ENCODE measurements at places on chromosomes 5 and 9.

DNA sequence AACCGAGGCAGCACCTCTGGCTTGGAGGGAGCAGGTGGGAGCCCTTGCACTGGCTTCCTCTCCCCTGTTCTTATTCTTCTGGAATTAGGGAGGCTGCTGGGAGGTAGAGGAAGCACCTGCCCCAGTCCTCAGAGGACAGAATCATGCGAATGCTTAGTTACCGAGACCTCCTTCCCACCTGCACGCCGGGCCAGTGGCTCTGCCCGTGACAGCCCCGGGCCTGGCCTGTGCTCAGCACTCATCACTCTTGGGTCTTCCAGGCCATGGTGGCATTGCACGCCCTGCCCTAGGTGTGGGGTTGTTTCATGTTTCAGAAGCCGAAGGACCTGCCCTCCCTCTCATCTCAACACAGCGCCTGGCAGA, 45.3 kb upstream of the NKD2 start:
- no peak for DNase-seq

DNA sequence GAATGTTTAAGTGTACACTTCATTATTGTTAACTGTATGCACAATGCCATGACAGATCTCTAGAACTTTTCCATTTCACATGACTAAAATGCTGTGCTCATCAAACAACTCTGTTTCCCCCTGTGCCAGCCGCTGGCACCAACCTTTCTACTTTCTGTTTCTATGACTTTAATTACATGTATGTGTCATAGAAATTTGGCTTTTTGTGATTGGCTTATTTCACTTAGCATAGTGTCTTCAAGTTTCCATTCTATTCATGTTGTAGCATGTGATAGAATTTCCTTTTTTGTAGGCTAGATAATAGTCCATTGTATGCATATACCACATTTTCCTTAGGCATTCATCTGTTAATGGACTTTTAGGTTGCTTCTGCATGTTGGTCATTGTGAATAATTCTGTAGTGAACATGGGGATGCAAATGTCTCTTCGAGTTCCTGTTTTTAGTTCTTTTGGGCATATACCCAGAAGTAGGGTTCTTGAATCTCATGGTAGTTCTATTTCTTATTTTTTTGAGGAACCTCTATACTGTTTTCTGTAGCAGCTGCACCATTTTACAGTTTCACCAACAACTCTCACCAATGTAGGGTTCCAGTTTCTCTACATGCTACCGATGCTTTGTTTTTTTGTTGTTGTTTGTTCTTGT, 184.4 kb upstream of the DMRT1 start:
- DNase-seq: no peak

- DNase-seq: no peak
These were observed 96.4 kb downstream of the CAMSAP1 start for GRCh38 chr9:135810806-135811575.

DNA sequence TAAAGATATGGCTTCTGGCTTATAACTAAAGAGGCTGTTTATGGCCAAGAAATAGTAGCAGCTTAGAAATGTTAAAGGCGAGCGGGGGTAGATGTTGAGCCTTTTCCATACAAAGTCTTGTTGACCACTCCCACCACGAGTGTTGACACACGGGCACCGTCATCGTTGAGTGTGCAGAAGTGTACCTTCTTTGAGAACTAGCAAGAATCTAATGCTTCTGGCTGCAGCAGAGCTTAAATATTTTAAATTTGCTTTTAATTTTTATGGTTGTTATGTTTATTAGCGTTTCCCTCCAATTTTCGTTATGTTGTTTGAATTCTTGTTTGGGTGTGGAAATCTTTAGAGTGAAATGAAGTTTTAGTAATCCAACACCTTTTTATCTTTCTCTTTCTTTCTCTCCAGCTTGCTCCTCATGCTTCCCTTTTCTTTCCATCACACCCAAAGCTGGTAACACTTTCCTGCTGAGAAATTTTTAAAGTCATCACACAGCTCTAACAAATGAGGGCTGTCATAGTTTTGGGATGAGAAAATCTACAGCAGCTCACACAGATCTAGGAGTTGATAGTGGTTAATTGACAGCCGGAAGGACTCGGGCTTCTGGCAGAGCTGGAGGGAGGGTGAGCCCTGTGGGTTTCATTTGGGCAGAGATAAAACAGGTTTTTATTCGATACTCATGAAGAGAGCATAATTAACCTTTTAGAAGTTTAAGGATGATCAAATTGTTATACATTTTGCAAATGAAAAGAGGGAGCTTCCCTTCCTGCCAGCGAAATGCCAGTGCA, 120.1 kb upstream of the ZNF608 start:
- DNase-seq: no peak

DNA sequence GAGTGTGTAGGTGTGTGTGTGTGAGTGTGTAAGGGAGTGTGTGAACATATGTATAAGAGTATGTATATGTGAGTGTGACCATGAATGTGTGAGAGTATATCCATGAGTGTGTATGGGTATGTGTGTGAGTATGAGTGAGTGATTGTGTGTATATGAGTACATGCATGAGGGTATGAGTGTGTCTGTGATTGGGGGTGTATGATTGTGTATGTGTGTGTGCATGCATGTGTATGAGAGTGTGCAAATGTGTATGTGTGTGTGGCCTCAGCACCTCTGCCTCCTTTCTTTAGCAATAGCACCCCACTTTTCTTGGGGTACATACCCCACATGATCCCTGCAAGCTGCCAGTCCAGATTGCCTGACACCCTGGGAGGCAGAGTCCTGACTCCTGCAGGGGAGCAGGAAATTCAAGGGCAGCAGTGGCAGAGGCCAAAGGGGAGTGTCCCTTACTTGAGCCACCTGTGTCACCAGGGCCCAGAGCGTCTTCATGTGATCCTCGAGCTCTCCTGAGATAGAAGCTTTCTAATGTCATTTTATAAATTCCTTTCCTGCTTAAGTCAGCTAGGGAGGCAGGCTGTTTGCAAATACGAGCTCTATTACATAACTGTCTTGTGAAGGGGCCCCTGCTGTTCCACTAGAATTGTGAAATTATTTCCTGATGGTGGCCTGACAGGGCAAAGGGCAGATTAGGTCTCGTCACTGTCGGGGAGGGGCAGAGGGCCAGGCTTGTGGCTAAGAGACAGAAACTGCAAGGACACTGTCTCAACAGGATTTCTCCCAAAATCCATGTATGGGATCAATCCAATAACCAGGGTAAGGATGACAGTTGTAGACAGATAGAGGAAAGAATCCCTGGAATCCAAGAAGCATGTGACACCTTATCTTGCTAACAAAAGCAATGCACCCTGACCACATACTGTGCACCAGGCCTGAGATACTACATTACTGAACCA, 389.1 kb downstream of the GADD45G start:
- DNase-seq: no peak

Measured in cortex of kidney (tissue), 1 donor.